NCI-H1092 treated with DMSO at 0.1 percent for 48 hours (cell line): ENCODE measurements at places on chromosomes 12 and 14.

- DNase-seq: no peak
Observed at GRCh38 chr12:166425-167075, 47.4 kb downstream of the SLC6A12 start.

GRCh38 chr12:105554223-105554678 lies 223.8 kb downstream of the C12orf75 start:
- DNase-seq: no peak

GRCh38 chr14:104826189-104826860 lies 25.4 kb downstream of the ZBTB42 start:
- peak; percentile 72 for DNase-seq

GRCh38 chr12:53676656-53677015 lies 753 bp upstream of the ATP5MC2 start:
- no peak for DNase-seq

GRCh38 chr12:21172079-21172478 lies 41.1 kb downstream of the SLCO1B1 start:
- no peak for DNase-seq

- DNase-seq: no peak
Observed at GRCh38 chr12:74945771-74946198, 263.9 kb downstream of the KCNC2 start.

DNA sequence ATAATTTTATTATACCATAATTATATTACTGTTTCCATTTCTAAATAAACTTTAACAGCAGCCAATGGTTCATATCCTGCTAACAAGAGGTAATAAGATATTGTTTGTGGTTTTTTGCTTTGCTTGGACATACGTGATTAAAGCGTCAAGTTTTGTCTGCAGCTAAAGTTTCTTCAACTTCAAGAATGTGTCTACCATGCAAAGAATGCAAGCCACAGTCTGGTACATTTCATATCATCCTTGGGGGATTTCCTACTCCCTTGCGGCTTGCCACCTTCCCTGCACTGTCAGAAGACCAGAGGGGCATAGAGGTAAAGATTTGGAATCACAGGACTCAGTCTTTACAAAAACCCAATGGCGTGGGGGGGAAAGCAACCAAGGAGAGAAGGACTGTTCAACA lies 125.2 kb downstream of the MED13L start:
- DNase-seq: no peak

- DNase-seq: no peak
Observed at GRCh38 chr14:26104717-26105116, 493.1 kb downstream of the NOVA1 start.

GRCh38 chr12:95204141-95204866 lies 13.0 kb downstream of the FGD6 start:
- DNase-seq: no peak

GRCh38 chr12:16165506-16165905 lies 112.0 kb downstream of the SLC15A5 start:
- peak; percentile 72 for DNase-seq

DNA sequence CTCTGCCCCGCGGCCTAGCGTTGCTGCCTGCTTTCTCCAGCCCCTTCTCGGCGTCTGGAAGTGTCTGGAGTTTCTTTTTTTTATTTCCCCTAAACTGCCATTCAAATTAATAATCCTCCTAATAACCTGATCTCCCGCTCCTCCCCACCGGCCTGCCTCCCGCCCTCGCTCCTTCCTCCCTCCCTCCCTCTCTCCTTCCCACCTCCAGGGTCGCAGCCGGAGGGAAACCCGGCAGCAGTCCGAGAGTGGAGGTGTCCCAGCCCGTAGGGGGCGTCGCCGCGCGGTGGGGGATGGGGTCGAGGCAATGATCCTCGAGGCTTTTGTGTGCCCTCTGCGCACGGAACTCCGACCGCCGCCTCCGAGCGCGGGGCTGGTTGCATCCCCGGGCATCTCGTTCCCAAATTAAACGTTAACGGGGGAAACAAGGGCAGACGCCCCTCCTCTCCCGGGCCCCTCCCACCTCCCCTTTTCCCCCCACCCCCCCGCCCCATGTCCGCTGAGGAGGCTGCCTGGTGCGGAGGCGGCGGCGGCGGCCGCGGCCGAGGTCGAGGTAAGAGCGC lies 1.0 kb upstream of the SOCS2 start:
- peak; percentile 49 for DNase-seq

- DNase-seq: no peak
Observed at GRCh38 chr14:82879949-82880535, 1346.4 kb upstream of the SEL1L start.

- no peak for DNase-seq
Observed at GRCh38 chr12:2092890-2093289, 40.1 kb downstream of the CACNA1C start.

DNA sequence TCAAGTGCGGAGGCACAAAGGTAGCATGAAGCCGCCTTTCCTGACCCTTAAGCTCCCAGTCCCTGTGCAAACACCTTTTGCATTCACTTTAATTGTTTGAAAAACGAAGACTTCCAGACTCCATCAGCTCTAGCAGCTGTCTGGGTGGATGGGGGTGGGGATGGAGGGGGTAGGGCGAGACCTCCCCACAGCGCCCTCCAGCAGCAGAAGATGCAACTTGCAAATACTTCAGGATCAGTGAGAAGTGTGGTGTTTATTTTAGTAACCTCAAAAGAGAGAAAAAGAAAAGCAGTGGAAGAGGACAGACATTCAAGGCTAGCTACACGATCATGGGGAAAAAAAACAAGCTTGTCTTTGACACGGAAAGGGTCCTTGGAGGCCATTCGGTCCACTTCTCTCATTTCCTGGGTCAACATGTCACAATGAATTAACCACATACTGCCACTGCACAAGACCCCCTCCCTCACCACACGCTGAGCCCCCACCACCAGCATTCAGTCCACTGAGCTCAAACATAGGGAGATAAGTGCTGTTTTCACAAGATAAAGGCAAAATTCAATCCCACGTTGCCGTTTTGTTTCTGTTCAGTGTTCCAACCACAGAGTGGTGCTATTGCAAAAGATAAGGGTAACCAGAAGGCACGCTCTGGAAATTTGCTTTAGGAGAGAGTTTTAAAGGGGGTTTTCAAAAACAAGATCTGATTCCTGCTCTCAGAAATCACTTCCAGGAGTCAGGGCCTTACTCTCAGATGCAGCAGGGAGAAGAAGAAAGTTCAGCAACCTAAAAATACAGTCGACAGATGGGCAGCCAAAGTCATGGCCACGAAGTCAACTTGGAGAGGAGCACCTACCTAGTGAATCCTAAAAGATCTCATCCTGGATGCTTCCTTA lies 3.3 kb upstream of the NTF3 start:
- DNase-seq: peak; percentile 42

- DNase-seq: peak; percentile 68
Observed at GRCh38 chr14:99682809-99683618, 1.1 kb upstream of the CYP46A1 start.

DNA sequence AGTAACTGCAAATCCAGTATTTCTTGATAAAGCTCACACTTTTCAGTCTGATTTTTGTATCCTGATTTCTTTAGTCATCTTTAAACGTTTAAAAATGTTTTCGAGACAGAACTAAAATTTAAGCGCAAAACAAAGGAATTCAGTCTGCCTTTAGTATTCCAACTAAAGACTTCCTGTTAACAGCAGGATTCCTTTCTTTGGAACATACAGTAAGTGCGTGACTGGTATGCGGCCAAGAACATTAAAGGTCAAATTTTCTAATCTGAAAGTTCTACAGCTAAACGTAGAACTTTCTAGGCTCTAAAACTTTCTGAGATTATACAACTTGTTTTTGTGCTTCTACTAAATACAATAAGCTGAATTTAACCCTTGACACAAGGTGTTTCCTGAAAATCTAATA lies 9.9 kb downstream of the SAV1 start:
- no peak for DNase-seq

DNA sequence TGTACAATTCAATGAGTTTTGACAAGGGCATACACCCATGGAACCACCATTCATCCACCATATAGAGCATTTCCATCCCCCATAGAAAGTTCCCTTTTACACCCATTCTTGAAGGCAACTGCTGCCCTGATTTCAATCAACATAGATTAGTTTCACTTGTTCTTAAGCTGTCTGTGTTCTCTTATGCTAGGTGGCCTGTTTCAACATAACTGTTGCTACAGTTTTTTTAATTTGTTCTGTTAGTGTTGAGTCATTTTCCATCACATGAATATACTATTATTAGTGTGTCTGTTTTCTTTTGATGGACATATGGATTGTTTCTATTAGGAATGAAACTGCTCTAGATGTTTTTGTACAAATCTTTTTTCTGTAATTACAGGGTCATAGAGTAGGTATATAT lies 123.4 kb downstream of the PTPRQ start:
- DNase-seq: no peak

GRCh38 chr14:54818201-54819133 lies 84.2 kb downstream of the GCH1 start:
- DNase-seq: peak; percentile 92

DNA sequence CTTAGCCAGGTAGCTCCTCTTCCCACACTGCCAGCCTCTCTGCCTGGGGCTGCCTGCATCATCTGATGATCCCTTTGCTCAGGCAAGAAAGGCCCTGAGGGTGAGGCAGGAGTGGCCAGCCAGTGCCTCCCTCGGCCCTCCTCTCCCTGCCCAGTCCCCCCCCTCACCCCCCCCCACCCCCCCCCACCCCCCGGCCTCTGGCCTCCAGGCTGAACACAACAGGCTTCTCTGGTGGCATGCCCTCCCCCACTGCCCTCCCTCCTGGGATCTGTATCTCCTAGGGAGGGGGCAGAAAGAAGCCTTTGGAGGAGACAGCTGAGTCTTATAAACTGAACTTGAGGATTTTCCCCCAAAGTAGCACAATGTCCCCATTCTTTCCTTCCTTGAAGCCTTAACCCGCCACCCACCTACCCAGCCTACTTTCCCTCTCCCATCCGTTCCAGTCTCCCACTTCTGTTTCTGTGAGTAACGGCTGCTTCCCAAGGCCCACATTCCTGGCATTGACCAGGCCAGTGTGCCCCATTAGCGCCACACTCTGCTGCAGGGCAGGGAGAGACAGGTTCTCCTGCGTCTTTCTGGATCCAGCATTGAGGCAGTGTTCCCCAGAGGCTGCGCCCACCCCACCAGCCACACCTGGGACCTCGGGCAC lies 82.1 kb downstream of the B4GALNT3 start:
- DNase-seq: no peak

- DNase-seq: no peak
Observed at GRCh38 chr12:68805592-68806120, 2.3 kb upstream of the MDM2 start.
